HT1080 (cell line): ENCODE measurements at places on chromosomes 3 and 15.
A peak's percentile ranks its signal among the peaks of the same experiment; 100 is the strongest.

- no peak for DNase-seq
Measured at GRCh38 chr15:78101423-78102105, 9.2 kb downstream of the SH2D7 start.

DNA sequence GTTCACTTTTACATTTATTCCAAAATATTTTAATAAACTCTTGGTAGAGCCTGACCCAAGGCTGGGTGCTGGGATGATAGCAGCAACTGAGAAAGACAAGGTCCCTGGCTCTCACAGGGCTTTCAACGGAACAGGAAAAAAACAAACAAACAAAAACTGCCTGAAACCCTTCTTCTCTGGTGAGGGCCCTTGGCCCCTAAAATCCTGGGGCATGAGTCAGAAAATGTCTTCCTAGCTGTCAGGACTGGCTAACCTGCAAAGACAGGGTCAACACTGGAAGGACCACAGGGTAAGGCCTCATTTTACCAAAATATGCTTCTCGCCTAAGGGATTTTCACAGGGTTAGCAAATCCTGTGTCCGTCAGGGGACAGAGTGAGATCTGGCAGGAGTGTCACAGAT lies 45.7 kb upstream of the WNT5A start:
- DNase-seq: no peak

GRCh38 chr3:175093748-175094147 lies 234.6 kb downstream of the NAALADL2 start:
- no peak for DNase-seq

DNA sequence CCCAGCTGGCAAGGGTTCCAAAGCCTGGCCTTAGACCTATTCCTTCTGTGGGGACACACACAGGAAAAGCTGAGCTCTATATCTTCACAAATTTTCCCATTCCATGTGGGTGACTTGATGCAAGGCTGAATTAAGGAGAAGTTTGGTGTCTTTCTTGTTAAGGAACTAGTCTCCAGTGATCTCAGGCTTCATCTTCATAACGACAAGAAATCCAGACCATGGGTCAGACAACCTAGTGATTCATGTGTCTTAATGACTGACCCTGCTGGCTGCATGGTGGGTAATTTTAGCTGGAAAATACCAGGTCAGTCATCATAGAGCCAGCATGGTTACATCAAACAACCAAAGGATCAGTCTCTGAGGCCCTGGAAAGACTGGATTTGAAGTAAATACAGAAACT lies 112.7 kb upstream of the SLC4A7 start:
- peak; percentile 30 for DNase-seq

- DNase-seq: no peak
Measured at GRCh38 chr3:9951126-9951525, 1.1 kb downstream of the PRRT3 start.

DNA sequence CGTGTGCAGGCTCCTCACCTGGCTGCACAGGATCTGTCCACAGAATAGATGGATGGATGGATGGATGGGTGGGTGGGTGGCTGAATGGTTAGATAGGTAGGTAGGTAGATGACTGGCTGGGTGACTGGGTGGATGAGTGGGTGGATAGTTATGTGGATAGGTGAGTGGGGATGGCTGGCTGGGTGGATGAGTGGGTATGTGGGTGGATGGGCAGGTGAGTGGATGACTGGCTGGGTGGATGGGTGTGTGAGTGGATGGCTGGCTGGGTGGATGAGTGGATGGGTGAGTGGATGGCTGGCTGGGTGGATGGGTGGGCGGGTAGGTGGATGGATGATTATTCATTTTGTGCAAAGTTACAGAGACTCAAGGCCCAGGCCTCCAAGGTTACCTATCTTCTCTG lies 172.9 kb upstream of the CTDSPL start:
- DNase-seq: no peak

DNA sequence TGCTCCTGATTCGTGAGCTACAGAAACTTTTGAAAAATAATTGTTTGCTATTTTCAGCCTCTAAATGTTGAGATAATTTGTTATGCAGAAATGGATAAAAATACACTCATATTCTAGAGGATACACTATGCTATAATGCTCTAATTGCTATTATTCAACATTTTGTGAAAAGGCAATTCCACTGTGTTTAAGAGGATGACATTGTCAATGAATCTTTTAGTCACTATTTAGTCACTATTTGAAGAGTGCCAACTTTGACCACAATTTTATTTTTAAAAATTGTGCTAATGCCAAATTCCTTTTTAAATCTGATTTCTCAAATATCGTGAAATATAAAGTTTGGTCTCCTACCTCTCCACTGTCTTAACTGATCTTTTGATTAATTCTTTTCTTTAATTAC lies 604.9 kb upstream of the KCNMB2 start:
- DNase-seq: no peak

DNA sequence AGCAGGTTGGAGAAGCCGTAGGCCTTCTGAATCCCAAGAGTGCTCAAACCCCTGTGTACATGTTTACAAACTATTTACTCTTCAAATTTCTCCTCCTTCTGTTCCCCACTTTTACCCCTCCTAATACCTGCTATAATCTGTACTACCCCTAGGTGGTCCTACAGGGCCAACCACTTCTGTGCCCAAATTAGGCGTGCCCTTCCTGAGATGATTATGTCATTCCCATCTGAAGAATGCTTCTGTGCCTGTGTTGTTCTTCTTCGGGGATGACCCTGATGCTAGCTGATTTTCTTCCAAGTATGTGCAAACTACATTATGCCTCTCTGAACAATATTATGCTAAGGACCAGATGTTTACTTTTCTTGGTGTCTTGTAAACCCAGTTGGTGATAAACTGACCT lies 20.5 kb downstream of the RBP2 start:
- DNase-seq: no peak

- peak; percentile 96 for DNase-seq
Measured at GRCh38 chr15:64246364-64247189, 83.8 kb upstream of the PPIB start.

GRCh38 chr15:49715211-49715610 lies 94.4 kb downstream of the DTWD1 start:
- DNase-seq: no peak

DNA sequence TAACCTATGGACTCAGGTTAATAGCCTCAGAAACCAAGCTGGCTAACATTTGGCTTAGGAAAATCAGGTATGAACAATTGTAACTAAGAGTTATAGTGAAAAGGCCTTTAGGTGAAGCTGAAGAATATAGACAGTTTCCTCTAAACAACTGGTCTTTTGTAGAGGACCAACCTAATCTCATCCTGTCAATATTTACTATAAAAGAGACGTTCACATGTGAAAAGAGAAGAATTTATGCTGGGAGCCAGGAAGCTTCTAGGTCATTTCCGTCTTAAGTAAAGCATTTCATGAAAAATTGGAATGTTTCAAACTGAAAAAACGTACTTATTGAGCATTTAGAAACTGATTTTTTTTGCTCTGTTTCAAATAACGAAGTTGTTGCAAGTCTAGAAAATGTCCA lies 764.3 kb upstream of the GOLIM4 start:
- DNase-seq: no peak

- no peak for DNase-seq
Measured at GRCh38 chr15:35137190-35137574, 52.1 kb upstream of the NANOGP8 start.

- DNase-seq: no peak
Measured at GRCh38 chr3:23869977-23870662, 46.7 kb downstream of the NKIRAS1 start.

DNA sequence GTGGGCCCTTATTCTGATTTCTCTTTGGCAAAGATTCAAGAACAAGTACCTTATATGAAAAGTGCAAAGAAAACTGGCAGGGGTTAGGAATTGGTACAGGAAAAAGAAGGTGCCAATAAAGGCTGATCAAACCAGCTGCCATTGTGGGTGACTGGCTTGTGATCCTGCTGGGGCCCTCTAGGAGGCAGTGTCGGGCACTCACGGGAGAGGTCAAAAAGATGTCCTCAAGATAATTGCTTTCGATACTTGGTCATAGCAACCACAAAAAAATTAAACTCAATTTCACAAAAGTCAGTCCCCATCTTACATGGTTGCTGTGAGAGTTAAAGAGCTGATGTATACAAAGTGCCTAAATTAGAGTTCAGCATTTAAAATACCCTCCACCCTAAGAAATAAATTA lies 31.0 kb upstream of the CAV3 start:
- DNase-seq: no peak

DNA sequence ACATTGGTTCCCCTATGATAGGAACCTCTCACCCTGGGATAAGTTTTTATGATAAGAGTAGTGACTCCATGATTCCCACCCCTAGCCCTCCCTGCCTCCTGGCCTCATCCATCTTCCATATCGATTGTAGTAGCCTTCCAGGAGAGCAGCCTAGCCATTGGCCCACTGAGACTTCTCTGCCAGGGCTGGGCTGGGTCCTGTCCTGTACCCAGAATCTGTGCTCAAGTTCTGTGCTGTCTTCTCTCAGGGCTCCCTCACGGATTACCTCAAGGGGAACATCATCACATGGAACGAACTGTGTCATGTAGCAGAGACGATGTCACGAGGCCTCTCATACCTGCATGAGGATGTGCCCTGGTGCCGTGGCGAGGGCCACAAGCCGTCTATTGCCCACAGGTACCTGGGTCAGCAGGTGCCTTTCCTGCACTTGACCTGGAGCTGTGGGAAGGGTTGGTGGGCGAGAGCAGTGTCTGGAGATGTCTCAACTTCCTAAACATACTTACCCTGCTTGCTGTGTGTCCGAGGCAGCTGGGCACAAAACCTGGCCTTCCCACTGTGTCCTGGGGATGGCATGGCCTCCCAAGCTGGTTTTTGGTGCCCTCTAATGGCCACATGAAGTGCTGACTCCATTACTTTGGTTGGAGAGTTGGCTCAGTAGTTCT lies 16.6 kb upstream of the EXOG start:
- peak; percentile 45 for DNase-seq

GRCh38 chr3:149909923-149910322 lies 60.8 kb downstream of the PFN2 start:
- no peak for DNase-seq

DNA sequence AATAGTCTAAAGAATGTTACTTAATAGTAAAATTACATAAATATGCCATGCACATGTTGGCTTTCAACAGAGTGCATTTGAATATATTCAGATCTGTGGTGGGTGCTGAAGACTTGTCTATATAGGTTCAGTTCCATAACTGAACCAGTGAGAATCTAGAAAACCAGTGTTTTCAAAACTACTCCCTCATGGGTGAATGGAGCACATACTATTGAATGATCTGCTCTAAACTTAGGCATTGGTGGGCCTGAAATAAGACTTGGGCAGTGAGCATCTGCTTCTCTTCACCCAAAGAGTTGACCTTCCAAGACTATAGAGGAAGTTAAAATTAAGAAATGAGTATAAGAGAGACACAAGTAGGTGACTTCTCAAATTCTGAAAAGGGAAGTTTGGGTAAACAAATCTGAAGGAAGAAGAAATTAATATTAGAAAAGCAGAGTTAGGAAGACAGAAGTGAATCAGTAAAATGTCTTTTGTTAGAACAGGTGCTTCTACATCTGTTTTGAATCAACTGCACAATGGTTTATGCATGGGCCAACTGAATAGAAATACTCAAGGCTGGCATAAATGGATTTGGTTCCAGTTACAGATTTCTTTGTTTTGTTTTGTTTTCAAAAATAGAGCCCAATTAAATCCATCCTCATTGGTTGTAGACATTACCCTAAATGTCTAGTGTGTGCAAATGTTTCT lies 19.3 kb downstream of the ALCAM start:
- no peak for DNase-seq

DNA sequence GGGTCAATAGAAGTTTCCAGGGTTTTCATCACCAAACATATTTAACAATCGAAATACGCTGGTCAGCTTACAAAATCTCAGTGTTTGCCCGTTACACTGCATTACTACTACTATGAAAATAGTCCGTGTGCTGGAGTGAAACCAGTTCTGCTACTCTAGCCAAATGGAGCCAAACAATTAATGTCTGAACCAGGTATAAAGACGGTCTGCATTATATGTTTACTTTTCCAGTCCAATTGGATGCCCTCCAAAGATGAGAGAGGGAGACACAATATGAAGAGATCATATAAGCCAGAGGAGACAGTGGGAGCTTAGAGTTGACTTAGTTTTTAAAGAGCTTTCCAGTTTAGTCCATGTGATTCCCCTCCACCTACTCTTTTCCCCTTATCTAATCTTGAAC lies 6.3 kb upstream of the DUT start:
- no peak for DNase-seq

GRCh38 chr3:119829420-119829819 lies 47.5 kb downstream of the NR1I2 start:
- DNase-seq: no peak

DNA sequence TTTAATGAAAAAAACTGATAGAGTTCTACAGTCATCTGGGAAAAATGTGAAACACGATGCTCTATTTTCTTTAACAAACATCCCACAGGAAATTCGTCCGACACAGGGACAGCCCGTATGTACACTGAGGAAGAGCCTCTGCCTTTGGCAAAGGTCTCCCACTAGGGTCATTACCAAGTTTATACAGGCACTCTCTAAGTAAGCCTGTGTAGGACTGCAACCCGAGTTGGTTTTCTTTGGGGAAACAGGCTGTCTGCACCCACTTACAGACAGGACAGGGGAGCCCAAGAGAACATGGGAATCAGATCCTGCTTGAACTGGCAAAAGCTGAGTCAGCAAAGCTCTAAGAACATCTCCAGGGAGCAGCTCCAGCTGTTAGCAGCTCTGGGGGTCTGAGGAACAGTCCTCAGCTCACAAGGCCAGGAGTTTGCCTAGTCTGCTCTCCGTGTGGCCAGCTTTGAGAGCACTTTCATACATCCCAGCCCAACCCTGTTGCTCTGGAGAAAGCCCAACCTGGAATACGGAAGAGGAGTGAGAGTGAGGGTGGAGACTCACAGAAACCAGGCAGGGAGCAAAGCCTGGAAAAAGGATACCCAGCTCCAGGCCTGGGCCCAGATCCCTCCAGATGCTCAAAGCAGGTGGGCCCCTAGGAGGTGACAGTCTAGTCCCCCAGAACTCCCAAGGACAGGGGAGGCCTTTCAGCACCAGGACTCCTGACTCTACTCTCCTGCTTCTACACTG lies 1.9 kb downstream of the TBC1D2B start:
- peak; percentile 84 for DNase-seq

- DNase-seq: no peak
Measured at GRCh38 chr15:60536314-60536713, 57.4 kb upstream of the ICE2 start.

DNA sequence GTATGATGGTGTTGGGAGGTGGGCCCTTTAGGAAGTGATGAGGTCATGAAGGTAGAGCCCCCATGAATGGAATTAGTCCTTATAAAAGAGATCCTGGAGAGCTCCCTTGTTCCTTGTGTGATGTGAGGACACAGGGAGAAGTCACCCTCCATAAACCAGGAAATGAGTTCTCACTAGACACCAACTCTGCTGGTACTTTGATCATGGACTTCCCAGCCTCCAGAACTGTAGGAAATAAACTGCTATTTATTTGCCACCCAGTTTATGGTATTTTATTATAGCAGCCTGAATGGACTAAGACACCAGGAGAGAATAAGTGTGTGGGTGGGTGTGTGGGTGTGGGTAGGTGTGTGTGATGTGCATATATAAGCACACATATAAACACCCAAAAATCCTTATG lies 71.9 kb downstream of the MYH15 start:
- no peak for DNase-seq

DNA sequence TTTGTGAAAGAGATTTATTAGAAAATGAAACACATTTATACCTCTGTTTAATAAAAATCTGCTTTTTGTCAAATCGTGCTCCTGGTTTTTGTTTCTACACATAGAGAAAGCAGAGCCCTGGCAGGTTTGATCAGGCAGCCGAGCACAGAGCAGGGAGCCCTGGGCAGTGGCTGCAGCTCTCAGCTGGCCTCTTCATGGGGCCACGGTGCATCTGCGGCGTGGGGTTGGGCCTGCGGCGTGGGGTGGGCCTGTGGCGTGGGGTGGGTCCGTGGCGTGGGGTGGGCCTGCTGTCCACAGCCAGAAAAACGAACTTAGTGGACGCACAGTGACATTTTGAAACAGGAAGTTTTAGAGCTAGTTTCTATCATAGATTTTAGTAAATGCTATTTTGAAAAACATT lies 10.6 kb downstream of the GOLGA6L2 start:
- no peak for DNase-seq
